Endothelial cell (in vitro differentiated cells): ENCODE measurements at places on chromosomes 1 and 21. TPM values are rescaled to one million over a fixed set of nuclear protein-coding genes. Genes with fewer than 3 reads are reported as not detected.

- H3K36me3 ChIP-seq, result peaks cover 4% of the 10 kb centered on the region
- peaks cover 2% of the 10 kb centered on the region for H3K27me3 ChIP-seq
- H3K27ac ChIP-seq, result no peak overlapping the region
- DNase-seq, result no peak
- H3K4me1 ChIP-seq, result no peaks in the 10 kb centered on the region
Measured at GRCh38 chr21:44517175-44517899, 22.7 kb downstream of the KRTAP10-1 start.

GRCh38 chr1:183894290-183894565 lies 89.3 kb downstream of the RGL1 start:
- H3K36me3 ChIP-seq, result peaks cover 64% of the 10 kb centered on the region
- no peak for DNase-seq
- H3K27ac ChIP-seq, result no peak overlapping the region
- peaks cover 1% of the 10 kb centered on the region for H3K27me3 ChIP-seq

DNA sequence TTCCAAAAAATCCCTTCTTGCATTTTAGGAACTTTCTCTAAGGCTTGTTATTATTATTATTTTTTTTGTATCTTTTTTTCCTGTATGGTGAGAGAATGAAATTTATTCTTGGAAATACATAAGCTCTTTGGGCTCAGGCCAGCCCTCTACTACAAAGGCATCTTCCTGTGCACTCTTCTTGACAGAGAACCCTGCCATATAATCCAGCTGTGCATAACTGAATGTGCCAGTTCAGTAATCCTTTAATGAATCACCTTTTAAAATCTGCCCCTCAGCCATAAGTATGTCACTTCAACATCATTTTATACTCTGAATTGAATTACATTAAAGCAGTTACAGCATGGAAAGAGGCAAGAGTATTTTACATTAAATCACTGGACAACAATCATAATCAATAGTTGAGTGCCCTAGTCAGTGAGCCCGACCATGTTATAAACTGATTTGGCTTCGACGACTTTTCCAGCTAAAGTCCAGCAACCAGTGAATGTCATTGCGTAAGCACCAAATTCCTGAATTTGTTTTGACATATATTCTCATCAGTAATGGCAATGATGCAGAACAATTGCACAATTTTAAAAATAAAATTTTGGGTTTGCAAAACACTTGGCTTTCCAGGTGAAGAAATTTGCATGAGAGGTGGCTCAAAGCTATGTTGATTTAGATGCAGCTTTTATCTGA lies 59.2 kb upstream of the KCNK2 start:
- no peak for DNase-seq
- no peak overlapping the region for H3K4me3 ChIP-seq
- H3K36me3 ChIP-seq, result no peaks in the 10 kb centered on the region
- no peaks in the 10 kb centered on the region for H3K27me3 ChIP-seq
- H3K4me1 ChIP-seq, result no peaks in the 10 kb centered on the region
- no peak overlapping the region for H3K27ac ChIP-seq

DNA sequence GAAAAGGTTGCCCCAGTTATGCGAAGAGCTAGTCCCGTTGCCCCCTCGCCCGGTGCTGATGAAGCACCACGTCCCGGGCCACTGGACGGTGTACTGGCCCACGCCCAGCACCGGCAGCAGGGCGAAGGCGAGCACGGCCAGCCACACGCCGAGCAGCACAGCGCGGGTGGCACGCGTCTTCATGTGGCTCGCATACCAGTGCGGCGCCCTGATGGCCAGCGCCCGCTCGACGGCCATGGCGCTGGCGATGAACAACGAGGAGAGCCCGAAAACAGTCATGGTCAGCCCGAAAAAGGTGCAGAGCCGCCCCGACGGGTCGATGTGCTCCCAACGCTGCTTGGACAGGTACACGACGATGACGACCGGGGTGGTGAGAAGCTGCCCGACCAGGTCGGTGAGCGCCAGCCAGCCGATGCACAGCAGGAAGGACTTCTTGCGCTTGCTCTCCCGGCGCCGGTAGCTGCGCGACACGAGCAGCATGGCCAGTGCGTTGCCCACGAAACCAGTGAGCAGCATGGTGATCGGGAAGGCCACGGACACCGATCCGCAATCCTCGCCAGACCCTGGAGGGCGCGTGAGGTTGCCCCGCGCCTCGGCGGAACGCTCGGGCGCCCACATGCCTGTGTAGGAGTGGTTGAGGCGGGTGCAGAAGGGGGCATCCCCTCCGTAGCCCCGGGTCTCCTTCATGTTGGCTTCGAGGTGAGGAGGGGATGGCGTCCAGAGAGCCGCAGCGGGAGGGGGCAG lies 553 bp downstream of the PTGER3 start:
- H3K4me1 ChIP-seq, result peaks cover 10% of the 10 kb centered on the region
- DNase-seq, result peak; percentile 33
- H3K36me3 ChIP-seq, result no peaks in the 10 kb centered on the region

GRCh38 chr1:180887841-180888240 lies 24.9 kb upstream of the KIAA1614 start:
- peaks cover 3% of the 10 kb centered on the region for H3K36me3 ChIP-seq
- H3K4me1 ChIP-seq, result peaks cover 6% of the 10 kb centered on the region
- no peak overlapping the region for H3K4me3 ChIP-seq
- DNase-seq, result no peak

DNA sequence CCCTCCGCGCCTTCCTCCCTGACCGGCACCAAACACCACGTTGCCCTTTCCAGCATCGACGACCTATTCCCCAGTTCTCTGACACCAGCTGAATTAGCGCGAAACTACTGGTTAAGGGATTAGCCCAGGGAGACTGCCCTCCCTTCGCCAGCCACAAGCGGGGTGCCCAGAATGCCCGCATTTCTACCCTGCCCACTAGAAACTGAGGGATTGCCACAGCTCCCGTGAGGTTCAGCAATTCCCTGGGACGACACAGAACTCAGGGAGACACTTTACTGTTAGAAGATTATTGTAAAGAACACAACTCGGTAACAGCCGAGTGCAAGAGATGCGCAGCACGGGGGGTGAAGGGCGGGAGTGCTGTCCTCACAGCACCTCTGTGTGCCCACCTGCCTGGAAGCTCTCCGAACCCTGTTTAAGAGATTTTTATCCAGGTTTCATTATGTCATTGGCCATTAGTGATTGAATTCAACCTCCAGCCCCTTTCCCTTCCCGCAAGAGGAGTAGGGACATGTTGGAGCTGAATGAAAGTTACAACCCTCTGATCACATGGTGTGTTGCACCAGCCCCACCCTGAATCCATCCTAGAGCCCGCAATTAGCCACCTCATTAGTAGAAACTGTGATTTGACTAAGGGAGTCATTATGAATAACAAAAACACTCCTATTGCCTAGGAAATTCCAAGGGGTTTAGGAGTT lies 15.8 kb upstream of the RIPPLY3 start:
- H3K27me3 ChIP-seq, result peaks cover 12% of the 10 kb centered on the region
- no peak for DNase-seq
- peak overlapping the region; percentile 94 for H3K27ac ChIP-seq
- H3K4me1 ChIP-seq, result peaks cover 26% of the 10 kb centered on the region
- peaks cover 18% of the 10 kb centered on the region for H3K36me3 ChIP-seq
- H3K4me3 ChIP-seq, result peak overlapping the region; percentile 94

Gene KRTAP13-2
- not detected for total RNA-seq

DNA sequence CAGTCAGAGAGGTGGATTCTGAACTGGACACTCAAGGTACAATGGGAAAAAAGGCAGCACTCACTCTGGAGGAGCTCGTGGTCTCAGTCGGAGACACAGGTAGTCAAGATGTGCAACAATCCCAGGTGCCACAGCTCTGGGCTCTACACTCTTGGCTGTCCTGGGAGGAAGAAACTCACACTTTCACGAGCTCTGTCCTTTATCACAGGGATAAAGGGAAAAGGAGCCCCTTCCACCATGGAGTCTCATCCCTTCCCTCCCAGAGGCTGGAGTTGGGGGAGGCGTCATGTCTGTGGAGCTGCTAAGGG lies 20.3 kb downstream of the CDK18 start:
- H3K4me3 ChIP-seq, result no peak overlapping the region
- H3K4me1 ChIP-seq, result peaks cover 13% of the 10 kb centered on the region
- peaks cover 3% of the 10 kb centered on the region for H3K36me3 ChIP-seq
- H3K27ac ChIP-seq, result no peak overlapping the region
- peaks cover 10% of the 10 kb centered on the region for H3K27me3 ChIP-seq

DNA sequence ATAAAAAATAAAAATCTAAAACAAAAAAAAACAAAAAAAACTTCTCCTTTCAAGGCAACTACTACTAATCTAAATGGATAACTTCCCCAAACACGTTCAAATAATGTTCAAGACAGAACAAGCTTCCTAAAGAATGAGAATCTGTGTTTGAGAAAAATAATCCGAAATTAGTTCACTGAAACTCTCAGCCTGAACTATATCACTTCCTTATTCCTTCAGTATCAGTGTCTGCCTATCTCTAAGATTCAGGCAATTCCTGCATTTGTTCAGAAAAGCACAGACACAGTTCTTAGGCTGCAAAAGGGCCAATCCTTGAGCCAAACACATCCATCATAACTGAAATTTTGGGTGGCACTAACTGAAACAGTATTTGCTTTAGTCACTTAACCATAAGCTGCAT lies 22.4 kb downstream of the DSTYK start:
- H3K27ac ChIP-seq, result no peak overlapping the region
- H3K4me3 ChIP-seq, result peak overlapping the region; percentile 21
- DNase-seq, result no peak
- peaks cover 2% of the 10 kb centered on the region for H3K27me3 ChIP-seq
- peaks cover 34% of the 10 kb centered on the region for H3K4me1 ChIP-seq
- no peaks in the 10 kb centered on the region for H3K36me3 ChIP-seq

Gene MYOM3
- total RNA-seq, result 0.59 TPM

- H3K4me3 ChIP-seq, result no peak overlapping the region
- H3K27me3 ChIP-seq, result no peaks in the 10 kb centered on the region
- no peaks in the 10 kb centered on the region for H3K36me3 ChIP-seq
- no peak overlapping the region for H3K27ac ChIP-seq
Measured at GRCh38 chr1:104182251-104182650, 432.6 kb downstream of the AMY1C start.

DNA sequence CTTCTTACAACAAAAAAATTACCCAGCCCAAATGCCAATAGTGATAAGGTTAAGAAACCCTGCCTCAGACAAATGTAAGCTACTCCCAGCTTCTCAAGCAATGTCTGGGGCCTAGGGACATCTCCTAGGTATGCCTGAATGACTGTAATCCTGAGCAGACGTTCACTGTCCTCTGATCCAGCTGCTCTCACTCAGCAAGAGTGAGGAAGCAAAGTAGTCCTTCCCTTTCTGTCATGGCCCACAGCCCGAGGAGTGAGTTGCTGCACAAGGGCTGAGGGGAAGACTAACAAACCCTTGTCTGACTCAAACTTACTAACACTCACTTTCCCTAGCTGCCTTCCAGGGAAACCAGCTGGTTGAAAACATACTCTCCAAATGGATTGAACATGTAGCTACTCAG lies 124.9 kb upstream of the TNFSF4 start:
- H3K36me3 ChIP-seq, result no peaks in the 10 kb centered on the region
- H3K4me3 ChIP-seq, result no peak overlapping the region
- no peak overlapping the region for H3K27ac ChIP-seq

DNA sequence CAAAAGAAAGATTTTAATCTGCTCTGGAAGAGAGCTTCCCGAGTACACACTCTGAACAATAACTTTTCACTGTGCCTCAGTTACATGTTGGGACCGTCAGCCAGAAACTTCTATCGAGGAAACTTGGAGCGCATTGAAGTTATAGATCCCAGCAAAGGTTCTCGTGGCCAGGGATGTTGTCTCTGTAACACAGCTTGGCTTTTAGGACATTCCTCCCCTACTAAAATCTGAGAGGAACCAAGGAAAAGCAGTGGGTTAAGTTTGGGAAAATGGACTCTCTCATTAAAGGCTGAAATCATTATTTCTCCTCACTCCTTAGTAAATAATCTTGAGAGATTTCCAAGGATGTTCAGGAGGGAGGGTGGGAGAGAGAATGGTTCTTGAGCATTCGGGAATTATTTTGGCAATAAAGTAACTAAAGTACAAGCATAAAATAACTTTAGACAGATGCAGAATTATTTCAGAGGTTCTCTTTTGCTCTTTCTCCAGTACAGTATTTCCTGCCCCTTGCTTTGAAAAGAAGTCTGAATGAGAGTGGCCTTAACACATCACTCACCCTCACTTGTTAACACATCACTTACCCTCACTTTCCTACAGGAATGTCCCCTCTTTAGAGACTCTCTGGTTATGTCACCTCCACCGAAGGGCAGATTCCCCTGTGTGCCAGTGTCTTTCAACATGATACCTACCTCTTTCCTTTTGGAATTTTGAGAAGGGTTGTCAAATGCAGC lies 1.8 kb upstream of the NFIA start:
- no peak for DNase-seq
- peaks cover 5% of the 10 kb centered on the region for H3K36me3 ChIP-seq
- H3K4me1 ChIP-seq, result peaks cover 49% of the 10 kb centered on the region
- peaks cover 18% of the 10 kb centered on the region for H3K27me3 ChIP-seq
- peak overlapping the region; percentile 58 for H3K27ac ChIP-seq
- peak overlapping the region; percentile 82 for H3K4me3 ChIP-seq

DNA sequence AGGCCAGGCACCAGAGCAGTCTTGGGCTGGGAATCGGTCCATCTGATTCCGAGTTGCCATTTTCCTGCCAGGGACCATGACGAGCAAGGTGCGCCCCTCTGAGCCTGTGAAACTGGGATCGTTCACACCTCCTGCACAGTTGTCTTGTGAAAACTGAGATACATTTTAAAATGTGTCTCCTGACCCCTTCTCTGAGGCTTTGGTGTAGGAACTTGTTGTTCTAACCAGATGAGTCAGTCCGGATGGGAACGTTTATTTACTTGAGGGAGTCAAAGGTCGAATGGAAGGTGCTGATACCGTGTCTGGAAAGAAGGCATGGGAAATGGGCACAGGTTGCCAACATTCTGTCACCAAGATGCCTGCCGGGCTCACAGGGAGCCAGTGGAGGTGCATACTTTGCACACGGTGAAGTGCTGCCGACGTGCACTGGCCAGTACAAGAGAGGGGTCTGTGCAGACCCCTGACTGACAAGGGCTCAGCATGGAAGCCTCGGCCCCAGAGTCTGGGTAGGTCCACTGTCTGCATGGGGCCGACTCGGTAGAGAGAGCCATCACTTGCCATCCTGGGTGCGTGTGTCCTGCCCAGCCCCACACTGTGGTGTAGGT lies 7.4 kb upstream of the KCNN3 start:
- H3K4me3 ChIP-seq, result no peak overlapping the region
- H3K27me3 ChIP-seq, result peaks cover 7% of the 10 kb centered on the region
- DNase-seq, result no peak
- no peak overlapping the region for H3K27ac ChIP-seq
